ENCODE measurements at places on chromosomes 3 and 15.

GRCh38 chr3:37323494-37323893 lies 149.1 kb upstream of the LRRFIP2 start:
- peak; percentile 43 for DNase-seq

DNA sequence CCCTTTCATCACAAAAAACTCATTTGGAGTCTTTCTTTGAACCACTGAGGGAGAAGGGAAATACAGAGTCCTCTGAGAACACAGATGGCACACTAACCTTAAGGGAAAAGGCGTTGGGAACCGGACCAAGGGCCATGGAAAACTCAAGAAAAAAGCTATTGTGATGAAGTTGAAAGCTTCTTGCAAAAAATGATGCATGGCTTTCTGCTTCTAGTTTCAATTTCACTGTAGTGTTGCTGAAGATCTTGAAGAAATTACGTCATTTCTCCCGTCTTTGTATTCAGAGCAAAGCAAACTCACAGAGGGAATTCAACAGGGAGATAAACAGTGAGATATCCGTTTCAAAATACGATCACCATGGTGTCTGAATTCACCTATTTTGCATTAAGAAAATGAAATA lies 642.3 kb upstream of the ADAMTS9 start:
- no peak for DNase-seq

DNA sequence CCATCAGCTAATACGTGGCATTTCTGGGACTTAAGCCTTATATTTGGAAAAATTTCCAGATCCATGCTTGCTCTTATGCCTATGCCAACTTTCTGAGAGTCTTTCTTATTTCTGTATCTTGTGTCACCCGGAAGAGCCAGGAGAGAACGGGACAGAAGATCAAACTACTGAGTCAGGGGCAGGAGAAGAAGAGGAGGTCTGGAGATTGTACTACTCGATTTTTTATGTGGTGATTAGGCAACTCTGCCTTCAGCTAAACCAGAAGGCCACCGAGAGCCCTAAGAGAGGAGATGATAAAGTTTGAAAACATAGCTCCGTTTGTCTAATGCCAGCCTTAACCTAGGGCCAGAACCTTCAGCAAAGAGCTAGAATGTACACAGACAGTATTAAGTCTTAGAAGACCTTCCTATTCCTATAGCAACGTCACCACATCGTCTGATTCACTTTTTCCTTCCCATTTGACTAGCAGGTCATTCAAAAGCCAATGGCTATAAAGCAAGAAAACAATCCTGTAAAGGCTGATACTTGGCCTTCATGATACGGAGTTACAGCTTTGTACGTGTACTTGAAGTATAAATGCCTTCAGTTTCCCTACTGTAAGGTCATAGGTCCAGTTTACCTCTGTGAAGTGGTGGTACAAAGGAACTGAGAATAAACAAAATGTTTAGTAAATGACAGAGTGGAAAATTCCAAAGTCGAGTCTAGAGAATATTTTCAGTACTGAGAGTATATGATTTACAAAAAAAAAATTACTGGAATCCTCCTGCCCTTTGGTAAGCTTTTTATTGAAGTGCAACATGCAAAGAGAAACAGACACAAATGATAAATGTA lies 96.1 kb upstream of the ICE2 start:
- DNase-seq = no peak

- DNase-seq = peak; percentile 60
Measured at GRCh38 chr15:45307230-45307924, 55.3 kb downstream of the SLC28A2 start.

DNA sequence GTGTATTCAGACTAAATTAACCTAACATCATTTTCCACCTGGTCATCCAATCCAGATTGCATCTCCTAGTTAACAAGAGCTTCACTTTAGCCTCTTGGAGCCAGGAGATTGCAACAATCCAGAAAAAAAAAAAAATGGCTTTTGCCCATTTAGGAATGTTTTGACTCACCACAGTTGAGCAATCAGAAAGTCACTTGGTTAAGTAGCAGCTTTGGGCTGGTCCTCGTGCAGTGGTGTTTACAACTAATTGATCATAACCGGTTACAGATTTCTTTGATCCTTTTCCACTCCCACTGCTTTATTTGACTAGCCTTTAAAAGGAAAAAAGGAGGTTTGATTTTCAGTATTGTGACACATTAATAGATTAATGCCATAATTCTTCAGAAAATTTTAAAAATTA lies 688.8 kb upstream of the CCDC54 start:
- DNase-seq = no peak

- peak; percentile 58 for DNase-seq
Measured at GRCh38 chr3:3200632-3201212, 21.2 kb upstream of the CRBN start.

DNA sequence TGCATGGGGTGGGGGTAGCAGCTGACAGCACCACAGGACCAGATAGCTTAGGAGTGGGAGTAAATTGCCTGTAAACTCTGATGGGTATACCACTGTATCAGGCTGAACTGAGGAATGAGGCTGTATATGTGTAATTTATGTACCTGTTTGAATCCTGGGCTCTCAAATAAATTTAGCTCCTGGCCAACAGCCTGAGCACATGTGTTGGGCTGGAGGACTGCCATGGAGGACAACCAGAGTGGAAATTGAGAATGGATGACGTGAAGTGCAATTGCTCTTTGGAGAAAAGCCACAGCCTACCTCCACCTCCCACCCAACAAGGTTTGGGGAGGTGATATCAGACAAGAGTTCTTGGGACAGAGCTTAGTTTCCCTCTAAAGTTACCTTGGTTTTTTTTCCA lies 328.6 kb upstream of the PROK2 start:
- no peak for DNase-seq

DNA sequence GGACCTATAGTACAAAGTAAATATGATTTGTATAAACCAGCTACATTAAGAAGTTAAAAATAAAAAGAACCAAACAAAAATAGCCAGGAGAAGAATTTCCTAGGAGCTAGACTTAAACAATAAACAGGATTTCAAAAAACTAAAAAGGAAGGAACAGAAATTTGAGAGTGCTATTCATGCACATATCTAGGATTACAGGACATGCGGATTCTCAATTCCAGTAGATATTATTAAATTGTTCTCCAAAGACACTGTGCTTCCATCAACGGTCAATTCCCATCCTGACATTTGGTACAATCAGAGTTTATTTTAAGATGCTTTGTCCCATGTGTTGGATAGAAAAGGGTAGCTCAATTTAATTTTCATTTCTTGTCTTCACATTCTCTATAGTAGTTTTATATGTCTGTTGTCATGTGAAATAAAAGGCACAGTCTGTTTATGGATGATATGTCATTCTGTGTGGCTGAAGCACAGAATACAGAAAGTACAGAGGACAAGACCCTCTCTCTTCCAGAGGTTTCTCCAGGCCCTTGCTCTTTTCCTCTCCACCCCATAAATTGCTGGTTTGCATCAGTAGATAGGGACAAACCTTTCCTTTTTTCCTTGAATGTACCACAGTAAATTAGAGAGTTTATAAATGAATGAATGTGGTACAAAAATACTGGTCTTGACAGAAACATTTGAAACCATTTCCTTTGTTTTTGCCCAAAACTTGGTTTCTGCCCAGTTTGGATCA lies 3.5 kb downstream of the PLOD2 start:
- no peak for DNase-seq

DNA sequence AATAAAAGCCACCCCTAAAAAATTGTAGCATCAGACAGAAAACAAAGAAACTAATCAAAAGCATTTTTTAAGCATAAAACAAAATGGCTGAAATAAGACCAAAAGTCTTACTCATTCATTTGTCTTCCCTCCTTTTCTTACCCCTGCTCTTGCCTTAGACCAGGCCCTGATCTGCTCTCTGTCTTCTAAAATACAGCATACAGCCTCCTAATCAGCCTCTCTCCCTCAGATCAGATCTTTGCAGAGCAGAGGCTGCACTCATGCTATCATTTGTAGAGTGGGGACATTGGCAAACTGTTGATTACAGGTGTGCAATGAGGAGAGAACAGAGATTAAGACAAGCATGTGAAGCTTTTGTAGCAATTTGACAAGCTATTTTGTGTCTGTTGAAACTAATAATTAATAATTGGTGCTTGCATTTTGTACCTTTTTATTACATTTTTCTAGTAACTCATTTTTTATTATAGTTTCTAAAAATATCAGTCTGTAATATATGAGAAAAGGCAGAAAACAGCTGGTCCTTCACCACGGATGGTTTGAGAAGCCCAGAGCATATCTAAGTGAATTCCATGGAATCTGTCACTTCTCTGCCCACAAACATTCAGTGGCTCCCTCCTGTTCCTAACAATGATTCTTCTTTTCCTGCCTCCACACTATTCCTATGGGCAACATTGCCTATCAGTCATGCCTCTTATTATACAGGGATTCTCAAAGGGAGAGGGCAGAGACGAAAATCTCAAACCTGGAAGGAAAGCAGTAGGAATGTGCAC lies 286.2 kb upstream of the STT3B start:
- no peak for DNase-seq
